Midbrain (tissue), 1 donor: ENCODE measurements at places on chromosomes 2 and 18.
A peak's percentile ranks its signal among the peaks of the same experiment; 100 is the strongest.

DNA sequence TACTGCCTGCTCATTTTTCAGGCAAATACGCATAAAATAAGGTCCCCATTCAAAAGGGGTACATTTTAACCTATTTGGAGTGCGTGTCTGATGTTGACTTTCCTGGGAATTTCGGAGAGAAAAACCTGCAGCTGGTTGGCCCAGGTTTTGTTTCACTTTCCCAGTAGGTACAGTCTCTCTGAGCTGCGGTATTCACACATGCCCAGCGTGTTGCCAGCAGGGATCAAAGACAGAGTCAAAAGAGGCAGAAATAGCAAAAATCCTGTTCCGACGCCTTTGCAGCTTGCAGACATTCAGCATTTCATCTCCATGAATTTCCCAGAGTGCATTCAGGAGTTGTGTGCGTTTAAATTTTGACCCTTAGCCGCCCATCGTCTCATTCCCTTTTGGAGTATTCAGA, 855.4 kb upstream of the CELF4 start:
- no peak for DNase-seq

GRCh38 chr2:240806459-240806858, 13.6 kb downstream of the KIF1A start:
- DNase-seq = no peak

DNA sequence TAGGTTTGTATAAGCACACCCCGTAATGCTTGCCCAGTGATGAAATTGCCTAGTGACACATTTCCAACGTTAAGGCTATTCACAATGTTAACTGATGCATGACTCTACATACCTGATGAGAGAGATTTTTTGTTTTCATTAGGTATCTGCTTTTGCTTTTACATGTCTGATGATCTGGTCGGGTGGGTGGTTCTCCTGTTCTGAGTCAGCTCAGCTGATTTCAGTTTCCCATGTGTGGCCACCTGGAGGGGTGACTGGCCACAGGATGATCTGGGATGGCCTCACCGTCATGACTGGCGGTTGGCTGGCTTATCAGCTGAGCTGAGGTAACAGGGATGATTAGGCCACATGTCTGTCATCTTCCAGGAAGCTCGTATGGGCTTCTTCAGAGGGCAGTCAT, 33.8 kb upstream of the ACYP2 start:
- DNase-seq = no peak

GRCh38 chr2:183359867-183360266, 235.6 kb downstream of the NUP35 start:
- DNase-seq = no peak

GRCh38 chr2:9139491-9140443, 66.8 kb upstream of the ASAP2 start:
- DNase-seq = peak; percentile 75

GRCh38 chr2:48587560-48587959, 30.1 kb upstream of the GTF2A1L start:
- DNase-seq = no peak

DNA sequence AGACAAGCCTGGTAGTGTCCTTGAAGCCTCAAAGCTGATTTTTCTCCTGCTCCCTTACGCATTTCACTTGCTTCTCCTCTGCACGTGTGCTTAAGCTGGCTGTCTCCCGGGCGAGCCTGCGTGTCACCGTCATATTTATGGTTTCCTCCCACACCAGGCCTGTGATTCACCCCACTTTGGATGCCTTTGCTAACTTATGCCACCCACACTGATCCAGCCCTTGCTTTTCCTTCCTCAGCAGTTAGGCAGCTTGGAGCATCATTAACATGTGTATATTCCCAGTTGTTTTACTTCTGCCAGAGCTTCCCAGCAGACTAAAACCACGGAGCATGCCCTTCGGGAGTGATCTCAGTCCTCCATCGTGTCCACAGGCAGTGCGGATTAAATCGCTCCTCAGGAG, 2.2 kb downstream of the ST3GAL5 start:
- peak; percentile 46 for DNase-seq

DNA sequence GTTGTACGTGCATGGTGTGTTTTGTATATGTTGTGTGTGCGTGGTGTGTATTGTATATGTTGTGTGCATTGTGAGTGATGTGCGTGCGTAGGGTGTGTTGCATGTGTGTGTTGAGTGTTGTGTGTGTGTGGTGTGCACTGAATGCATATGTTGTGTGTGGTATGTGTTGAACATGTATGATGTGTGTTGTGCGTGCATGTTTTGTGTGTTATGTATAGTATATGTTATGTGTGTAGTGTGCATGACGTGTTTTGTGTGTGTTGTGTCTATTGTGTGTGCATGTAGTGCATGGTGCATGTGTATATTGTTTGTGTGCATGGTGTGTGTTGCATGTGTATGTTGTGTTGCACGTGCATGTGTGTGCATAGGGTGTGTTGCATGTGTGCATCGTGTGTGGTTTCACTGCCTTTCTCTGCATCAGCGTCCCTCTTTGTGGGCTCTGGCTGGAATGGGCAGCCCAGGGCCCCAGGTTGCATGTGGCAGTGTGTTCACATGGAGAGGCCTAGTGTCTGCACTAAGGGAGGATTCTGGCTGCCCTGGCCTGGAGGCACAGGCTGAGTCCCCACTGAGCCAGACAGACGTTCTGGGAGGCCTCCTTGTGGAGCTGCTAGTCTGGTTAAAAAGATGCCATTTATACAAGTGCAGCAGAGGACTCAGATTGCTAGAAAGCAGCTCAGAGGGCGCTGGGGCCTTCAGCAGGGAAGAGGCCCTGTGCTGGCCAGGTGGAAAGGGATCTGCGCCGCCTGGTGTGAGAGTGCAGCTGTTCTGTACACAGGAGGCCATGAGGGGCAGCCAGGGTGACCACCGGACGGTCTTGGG, 107.2 kb downstream of the FAM168B start:
- no peak for DNase-seq

- no peak for DNase-seq
These were observed 221.8 kb downstream of the STK39 start for GRCh38 chr2:168025487-168026202.

DNA sequence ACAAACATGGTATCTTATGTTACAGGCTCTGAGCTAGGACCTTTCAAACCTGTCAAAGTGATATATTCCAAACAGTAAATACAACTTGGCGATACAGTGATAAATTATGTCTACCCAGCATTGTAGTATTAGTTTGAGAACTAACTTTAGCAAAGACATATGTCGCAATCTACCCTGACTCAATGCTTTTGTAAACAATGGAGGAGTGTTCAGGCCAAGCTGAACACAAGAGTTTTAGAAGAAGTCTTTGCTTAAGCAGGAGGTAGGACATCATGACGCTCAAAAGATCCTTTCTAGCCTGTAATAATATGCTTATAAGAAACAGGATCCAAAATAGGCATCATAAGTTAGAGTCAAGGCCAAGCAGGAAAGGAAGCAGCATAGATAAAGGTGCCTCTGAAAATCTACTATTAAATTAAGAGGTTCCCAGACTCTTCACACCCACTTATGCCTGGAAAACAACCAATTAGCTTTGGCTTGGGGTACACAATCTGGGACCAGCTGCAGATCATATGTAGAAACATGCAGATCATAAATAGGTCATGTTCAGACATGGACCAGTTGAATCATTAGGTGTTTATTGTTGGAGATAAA, 132.5 kb downstream of the CSRNP3 start:
- DNase-seq = no peak

- no peak for DNase-seq
These were observed 25.7 kb upstream of the RNF103 start for GRCh38 chr2:86649119-86649947.

DNA sequence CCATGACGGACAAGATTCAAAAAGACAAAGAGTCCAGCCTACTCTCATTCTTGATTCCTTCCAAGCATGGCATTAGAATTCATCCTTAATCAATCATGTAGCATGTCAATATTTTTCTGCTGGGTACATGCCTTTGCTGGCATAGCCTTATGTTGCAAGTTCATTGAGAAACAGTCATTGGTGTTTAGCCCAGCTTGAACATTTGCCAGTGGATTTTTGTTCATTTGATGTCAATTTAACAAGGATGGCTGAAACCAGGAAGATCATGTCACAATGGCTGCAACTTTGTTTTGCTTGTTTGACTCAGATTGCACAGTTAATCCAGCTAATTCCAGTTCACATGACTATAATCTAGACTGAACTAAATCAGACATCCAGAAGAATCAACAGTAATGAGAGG, 1132.2 kb downstream of the LRP1B start:
- no peak for DNase-seq

GRCh38 chr2:241820625-241821384, 11.8 kb downstream of the NEU4 start:
- DNase-seq = no peak

- no peak for DNase-seq
These were observed 91.6 kb downstream of the THNSL2 start for GRCh38 chr2:88261725-88262124.

- no peak for DNase-seq
These were observed 44.5 kb upstream of the TMEM17 start for GRCh38 chr2:62550461-62550860.

DNA sequence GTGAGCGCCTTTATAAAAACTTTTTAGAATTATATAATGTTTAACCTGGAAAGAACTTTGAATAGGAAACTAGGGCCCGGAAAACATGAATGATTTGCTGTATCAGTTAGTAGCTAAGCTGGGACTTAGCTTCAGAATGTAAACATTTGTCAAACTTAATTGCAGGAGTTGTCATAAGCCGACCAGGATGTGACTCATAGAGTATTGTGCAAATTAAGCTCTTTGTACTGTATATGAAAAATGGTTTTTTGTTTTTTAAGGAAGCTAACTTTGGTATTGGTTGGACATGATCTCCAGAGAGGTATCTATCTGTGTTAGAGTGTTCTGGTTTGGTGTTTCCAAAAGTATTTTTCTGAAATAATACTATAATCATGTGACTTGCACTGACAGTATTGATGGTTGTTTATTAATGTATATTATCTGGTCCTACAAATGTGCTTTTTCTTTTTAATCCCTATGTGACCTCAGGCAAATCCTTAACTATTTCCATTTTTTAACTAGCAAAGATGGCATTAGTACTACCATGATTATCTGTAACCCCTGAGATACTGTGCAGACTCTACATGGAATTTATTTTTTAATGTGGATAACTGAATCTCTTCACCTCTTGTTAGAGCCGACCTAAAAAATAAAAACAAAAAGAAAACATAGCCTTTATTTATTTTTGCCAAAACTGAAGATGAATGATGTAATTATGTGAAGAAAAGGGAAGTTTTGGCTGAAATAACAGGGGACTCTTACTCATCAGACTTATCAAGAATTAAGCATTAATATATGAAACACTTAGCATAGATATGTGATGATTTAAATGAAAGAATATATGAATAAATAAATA, 11.7 kb downstream of the YIPF4 start:
- no peak for DNase-seq

GRCh38 chr2:27902098-27902497, 11.6 kb downstream of the BABAM2 start:
- DNase-seq = no peak

- DNase-seq = no peak
These were observed 2.9 kb downstream of the ALPI start for GRCh38 chr2:232458661-232459418.

GRCh38 chr2:153043385-153043784, 325.0 kb downstream of the ARL6IP6 start:
- no peak for DNase-seq

GRCh38 chr2:186308347-186308746, 177.7 kb upstream of the ZC3H15 start:
- no peak for DNase-seq

- no peak for DNase-seq
These were observed 402.4 kb downstream of the EPHA4 start for GRCh38 chr2:221169724-221170123.

- no peak for DNase-seq
These were observed 32.8 kb downstream of the FOSL2 start for GRCh38 chr2:28425464-28425835.

- no peak for DNase-seq
These were observed 8.3 kb downstream of the DLX1 start for GRCh38 chr2:172093416-172094293.

DNA sequence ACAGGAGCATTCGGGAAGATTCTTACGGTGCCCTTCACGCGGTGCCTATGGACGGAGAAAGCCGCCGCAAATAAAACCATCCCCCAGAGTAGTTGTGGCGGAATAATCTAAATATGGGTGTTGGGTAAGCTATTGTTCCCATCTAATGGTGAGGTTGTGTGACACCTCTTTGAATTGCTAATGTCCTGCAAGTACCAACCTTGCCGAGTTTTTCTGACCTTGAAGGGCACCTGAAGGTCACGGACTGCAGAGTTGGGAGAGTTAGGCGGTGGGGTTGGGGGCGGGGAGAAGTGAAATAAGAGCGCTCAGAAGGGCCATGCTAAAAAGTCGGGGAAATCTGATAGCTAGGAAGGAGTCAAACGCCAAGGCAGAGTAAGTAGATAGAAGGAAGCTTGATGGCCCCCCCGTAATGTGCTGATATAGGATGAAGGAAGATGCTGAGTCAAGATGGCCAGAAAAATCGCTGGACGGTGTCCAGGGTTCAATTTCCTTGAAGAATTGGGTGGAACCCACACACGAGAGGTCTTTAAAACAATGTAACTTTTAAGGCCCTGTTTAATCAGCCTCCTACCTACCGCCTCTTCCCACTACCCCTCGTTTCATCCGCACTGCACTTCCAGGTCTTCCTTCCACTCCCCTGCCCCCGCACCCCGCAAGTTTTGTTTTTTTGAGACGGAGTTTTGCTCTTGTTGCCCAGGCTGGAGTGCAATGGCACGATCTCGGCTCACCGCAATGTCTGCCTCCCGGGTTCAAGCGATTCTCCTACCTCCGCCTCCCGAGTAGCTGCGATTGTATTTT, 600 bp downstream of the KATNAL2 start:
- DNase-seq = peak; percentile 40

- no peak for DNase-seq
These were observed 10.5 kb upstream of the NEUROD1 start for GRCh38 chr2:181690860-181691259.

DNA sequence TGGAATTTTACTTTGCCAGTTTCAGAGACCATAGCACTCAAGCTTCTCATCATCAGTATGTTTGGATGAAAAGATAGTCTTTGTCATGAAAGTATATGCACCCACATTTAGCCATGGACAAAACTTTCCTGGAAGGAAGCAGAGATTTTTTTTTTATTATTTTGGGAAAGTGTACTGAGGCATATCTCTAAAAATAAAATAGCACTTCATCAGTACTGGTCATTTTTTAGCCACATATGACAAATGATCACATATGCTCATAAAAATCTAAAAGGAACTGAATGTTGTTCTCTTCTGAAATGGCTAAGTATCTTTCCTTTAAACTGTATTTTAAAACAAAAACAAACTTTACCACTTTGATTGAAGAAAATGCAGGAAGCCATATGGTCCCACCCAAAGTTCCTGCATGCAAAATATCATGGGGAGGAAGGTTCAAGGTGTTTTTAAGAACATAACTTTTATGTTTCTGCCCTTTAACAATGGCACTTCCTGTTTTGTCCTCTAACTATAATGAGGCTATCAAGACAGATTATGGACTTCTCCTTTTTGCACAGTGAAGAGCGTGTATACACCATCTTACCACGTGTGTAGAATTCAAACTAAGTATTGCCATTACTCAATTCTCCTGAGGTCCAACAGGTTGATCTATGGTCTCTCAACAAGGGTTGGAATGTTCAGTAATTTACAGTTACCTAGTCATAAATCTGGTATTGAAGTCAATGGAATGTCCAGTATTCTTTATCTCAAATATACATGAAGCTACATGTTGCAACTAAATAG, 77.1 kb upstream of the SLC39A10 start:
- DNase-seq = no peak
